ENCODE measurements at places on chromosomes 2 and 18. TPM values are rescaled to one million over a fixed set of nuclear protein-coding genes. Genes with fewer than 3 reads are reported as not detected.

GRCh38 chr18:24677011-24677410 is 216.6 kb downstream of the HRH4 start:
- DNase-seq = no peak

DNA sequence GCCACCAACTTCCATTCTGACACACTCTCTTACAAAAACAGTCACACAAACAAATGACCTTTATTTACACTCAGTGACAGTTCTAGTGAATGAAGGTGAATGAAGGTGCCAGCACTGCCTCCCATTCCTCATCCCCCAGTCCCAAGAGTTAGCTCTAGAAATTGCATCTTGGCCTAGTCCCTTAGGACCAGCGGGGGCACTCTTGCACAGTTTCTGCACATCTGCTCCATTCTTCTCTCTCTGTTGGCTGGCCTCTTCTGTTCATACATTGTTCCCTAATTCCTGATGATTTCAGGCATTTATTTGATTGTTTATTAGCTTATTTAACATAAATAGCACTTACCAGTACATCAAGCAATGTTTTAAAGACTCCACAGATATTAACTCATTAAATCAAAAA is 30.9 kb downstream of the GAREM1 start:
- peak; percentile 2 for DNase-seq

- no peak for DNase-seq
Observed at GRCh38 chr18:62682371-62682770, 33.0 kb upstream of the PHLPP1 start.

DNA sequence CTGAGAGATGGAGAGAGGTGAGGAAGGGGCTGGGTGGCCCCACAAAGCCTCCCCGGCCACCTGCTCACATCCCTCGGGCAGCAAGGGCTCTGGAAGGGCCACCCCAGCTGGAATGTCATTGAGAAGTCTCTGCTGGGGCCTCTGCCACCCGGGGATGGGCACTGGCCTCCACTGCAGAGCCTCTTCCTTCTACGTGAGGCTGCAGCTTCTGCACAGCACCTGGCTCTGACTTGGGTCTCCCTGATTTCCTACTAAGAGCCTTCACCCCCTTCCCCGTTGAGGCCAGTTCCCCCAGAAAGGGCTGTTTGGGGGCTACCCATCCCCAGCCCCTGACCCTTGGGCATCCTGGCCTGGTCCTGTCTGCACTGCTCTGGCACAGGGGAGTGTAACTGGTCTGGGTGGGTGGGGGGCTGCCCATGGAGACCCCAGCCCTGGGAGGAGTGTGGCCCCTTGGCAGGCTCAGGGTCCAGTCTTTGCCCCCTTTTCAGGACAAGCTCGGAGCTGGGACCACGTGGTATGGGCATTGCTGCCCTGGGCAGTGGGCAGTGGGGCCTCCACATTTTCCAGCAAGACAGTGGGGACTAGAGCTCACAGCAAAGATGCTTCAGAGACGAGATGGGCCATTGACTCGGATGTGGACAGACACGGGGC is 5.6 kb downstream of the PDCD1 start:
- no peak for DNase-seq

DNA sequence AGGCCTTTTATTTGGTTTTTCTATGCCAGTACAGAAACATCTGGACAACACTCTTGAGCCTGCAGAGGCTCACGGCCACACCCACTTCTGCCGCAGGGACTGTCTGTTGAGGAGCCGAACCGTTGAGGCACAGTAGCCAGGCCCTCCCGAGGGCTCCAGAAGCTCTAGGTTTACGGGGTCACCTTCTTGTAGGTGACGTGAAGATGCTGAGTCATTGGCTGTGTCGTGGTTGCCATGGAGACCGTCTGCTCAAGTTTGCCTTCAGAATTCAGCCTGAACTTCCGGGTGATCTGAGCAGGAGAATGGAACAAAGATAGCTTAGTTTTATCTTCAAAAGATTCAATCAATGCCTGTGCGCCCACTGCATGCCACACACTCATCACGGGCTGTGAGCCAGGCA is 25.9 kb downstream of the BOK start:
- peak; percentile 36 for DNase-seq

NT5DC4 gene
- total RNA-seq = not detected

DNA sequence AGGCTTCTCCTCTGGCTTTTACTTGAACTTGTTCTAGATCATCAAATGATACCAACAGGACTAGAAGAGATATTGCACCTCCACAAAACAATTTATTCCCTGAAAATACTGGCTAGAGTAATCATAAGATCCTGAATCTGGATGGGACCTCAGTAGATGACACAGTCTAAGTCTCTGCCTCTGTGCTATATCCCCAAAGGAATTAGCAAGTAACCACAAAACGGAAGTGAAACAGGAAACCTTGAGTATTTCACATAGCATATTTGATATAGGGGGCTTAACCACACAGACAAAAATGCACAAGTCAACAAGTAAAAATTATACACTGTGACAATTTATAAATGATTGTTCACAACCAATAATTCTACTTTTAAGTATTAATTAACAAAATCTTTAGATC is 456.9 kb upstream of the TNP1 start:
- DNase-seq = peak; percentile 34

DNA sequence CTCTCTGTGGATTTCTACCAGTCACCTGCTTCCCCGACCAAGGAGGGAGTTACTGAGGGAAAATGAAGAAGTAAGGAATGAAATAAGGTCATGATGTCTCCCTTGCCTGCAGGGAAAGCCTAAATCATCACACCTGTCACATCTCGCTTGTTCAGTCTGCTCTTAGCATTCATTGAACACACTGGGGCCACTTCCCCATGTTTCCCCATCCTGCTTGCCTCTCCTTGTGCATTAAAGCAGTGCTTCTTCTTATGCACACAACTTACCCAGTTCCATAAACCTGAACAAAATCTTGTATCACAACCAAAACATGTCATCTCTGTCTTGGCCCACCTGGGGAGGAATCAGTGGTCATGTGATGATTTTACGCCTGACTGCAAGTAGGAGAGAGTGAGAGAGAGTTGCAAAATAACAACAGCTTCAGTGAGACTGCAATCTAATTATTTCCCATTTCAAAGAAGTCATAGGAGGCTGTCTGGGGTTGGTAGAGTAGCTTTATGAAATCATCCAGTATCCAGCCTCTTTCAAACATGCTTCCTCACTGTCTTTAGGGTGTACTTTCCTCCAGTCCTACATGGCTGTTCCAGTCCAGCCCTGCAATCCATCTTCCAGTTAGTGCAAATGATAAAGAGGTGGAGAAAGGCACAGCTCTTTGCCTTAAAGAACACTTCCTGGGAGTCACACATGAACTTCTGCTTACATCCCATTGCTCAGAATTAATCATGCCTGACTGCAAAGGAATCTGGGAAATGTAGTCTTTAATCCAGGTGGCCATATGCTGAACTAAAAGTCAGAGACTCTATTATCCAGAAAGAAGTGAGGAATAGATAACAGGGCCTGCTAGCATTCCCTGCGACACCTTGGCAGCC is 220.1 kb downstream of the HAUS1 start:
- peak; percentile 61 for DNase-seq

- peak; percentile 28 for DNase-seq
Observed at GRCh38 chr2:60516383-60516811, 37.1 kb downstream of the BCL11A start.

CHRNG gene
- total RNA-seq = not detected

CRYGC gene
- not detected for total RNA-seq

- DNase-seq = no peak
Observed at GRCh38 chr18:47391665-47392064, 140.2 kb upstream of the SKOR2 start.

DNA sequence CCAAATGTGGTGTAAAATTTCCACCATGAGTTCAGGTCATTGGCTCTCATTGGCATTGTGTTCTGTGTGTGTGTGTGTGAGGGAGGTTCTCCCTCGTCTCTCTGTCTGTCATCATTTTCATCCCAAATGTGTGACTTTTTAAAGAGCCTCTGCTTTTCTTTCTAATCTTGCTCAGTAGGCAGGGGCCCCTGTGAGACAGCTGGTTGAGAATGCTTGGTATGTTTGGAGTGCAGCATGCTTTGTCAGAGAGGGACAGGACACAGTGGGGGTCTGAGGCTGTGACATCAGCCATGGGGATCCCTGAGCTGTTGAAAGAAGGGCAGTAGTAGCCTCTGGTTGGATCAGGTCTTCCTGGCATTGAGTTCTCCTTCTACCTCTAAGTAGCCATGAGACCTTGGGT is 10.6 kb downstream of the PTPRM start:
- peak; percentile 30 for DNase-seq

DNA sequence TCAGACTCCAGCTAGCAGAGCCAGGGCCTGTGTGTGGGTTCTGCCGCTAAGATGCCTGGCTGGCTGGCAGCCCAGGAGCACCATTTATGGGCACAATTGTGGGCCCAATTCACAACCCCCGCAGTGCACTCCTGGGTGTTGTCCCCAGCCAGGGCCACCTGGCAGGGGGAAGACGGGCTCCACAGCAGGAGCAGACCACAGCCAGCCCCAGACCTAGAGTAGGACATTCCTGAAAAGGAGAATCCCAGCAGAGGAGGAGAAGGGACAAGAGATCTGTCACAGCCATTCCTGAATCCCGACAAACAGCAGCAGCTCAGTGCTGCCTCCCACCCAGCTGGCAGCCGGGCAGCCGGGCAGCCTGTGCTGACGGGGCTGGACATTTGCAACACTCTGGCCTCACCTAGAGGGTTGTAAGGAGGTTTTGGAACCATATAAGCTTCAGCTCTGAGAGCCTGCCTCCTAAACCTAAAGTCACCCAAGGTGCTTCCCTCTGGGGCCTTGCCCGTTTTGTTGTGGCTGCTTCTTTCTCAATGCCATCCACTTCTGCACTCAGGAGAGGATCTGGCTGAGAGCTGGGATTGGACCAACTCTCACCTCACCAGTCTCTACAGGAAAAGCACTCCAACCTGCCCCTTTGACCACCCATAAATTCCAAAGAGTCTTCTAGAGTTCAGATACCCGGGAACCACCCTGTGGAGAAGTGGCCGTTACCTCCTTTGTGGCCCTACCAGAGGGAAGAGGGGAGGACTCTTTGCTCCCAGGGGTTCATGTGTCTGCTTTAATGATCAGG is 4.1 kb upstream of the TMEM177 start:
- DNase-seq = no peak

- DNase-seq = peak; percentile 42
Observed at GRCh38 chr2:137976274-137976673, 12.0 kb downstream of the HNMT start.

SKA1 gene
- 11.6 TPM for total RNA-seq

- no peak for DNase-seq
Observed at GRCh38 chr18:59570101-59570775, 127.0 kb downstream of the CCBE1 start.

- DNase-seq = no peak
Observed at GRCh38 chr2:98937906-98938305, 1.9 kb upstream of the CRACDL start.

DNA sequence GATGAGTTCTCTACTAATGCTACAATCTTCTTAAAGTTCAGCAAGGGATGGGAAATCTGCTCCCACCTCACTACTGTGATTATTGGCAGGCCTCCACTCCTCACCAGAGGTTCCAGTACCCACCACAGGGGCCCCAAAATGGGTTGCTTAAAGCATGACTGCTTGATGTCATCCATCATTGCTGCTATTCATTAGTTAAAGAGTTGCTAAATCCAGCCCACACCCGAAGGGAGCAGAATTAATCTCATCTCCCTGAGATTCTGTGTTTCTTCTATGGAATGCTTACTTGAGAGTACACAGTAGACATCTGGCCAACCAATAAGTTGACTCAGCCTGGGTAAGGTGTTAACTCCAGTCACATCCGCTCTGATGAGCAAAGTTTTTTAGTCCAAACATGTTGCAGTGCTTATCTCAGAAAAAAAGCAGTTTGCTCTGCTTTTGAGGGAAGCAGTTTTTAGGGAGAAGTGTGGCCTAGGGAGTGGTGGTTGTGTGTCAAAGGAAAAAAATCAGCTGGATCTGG is 690.2 kb upstream of the POU3F3 start:
- no peak for DNase-seq

CCDC150 gene
- 15.6 TPM for total RNA-seq

All from PC-3 (cell line).